Activated naive CD4-positive, alpha-beta T cell treated with Interleukin-2 at 50 U/mL for 16 hours (primary cell): ENCODE measurements at places on chromosomes 3 and 15.
A peak's percentile ranks its signal among the peaks of the same experiment; 100 is the strongest.

DNA sequence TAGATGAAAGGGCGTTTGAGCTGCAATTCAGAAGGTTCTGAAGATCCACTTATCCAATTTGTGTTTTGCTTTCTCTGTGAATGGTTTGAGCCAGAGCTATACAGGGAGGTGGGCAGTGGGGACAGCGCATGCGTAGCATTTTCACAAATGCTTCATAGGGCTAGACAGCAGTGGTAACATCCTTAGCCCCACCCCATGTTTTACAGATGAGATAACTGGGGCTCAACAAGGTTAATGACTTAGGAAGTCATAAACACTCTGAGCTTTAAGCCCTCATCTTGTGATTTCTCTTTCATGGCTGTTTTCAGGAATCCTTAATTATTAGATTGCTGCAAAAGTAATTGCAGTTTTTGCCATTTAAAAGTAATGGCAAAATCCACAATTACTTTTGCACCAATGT is 408.7 kb downstream of the IL5RA start:
- no peak for DNase-seq

- DNase-seq = no peak
These were observed 76.1 kb upstream of the TPM1 start for GRCh38 chr15:62966294-62967078.

GRCh38 chr15:92869263-92869940 is 30.7 kb upstream of the CHD2 start:
- DNase-seq = no peak

- no peak for DNase-seq
These were observed 46.9 kb upstream of the NTRK3 start for GRCh38 chr15:88303395-88303794.

DNA sequence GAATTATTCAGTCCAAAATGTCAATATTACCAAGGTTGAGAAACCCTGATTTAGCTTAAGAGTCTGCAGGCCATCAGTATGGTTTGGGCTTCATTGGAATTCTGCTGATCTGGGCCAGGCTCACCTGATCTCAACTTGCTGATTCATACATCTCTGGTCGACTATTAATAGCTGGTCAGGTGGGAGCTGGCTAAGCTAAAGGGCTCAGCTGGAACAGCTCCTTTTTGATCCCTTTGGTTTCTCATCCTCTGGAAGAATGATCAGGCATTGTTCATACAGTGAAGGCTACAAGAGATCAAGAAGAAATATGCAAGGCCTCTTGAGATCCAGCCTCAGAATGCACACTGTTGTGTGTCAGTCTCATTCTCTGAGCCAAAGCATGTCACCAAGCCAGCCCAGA is 123.3 kb upstream of the MME start:
- DNase-seq = no peak

DNA sequence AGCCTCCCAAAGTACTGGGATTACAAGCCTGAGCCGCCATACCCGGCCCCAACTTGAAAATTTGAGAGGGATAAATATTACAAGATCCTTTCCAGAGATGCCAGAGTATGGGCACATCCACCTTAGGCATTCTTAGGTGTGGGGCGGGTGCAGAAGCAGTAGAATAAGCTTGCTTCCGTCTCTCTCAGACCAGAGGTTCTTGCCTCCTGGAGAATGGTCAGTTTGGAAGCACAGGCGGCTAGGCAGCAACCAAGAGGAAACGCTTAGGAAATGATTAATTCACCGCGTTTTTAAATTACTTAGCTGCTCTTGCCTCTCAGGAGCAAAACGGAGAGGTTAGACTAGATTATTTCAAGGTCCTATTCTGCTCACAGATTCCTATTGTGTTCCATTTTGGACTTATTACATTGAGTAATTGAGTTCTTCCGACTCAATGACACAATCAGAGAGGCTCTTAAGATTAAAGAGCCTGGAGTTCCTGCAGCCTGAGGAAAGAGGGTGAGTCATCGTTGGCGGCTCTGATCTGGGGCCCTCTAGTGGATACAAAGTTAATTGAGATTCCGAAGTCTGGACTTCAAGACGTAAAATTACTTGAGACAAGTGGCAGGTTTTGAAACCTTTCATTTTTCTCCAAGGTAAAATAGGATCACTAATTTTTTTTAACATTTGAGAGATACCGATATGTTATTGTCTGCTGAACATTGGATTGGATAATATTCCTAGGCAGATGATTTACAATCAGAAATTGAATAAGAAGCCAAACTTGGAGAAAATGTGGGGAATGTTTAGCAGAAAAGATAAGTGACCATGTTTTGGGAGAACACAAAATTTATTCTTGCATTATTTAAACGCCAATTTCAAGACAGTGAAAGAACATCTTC is 5.8 kb upstream of the TOPAZ1 start:
- DNase-seq = peak; percentile 44

GRCh38 chr15:52080031-52080430 is 32.5 kb downstream of the BCL2L10 start:
- no peak for DNase-seq

DNA sequence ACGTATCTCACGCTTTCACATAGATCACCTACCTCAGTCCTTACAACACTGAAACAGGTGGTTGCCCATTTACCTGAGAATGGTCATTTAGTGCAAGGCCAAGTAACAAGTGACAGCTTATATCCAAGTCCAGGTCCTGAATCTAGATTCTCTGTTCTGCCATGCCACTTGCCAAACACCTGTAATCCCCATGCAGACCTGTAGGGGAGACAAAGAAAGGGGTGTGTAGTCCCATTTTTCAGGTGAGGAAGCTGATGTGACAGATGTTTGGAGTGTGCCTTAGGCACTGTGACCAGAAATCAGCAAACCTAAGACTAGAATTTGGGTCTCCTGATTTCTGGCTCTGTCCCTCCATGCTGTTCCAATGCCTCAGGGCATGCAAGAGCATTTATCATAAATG is 12.7 kb downstream of the ZNF35 start:
- DNase-seq = no peak
